ENCODE measurements at places on chromosomes 6 and 20.

DNA sequence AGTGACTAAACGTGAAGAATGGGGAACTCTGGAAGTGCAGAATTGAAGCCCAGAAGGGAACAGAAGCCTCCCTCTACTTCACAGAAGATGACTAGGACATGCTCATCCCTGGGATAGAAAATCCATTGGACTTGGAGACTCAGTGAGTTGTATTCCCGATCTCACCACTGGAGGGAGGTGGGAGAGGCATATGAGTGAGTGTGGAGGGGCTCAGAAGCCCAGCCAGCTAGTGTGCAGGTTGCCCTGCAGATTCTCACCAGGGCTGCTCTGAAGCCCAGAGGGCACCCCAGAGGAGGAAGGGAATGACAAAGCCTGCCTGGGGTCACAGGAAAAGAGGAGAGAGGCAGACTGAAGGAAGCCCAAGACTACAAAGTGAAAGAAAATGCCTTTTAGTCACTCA is 42.1 kb upstream of the HLA-E start:
- DNase-seq, result no peak

- no peak for DNase-seq
These were observed 15.5 kb downstream of the RIPOR3 start for GRCh38 chr20:50675671-50676376.

DNA sequence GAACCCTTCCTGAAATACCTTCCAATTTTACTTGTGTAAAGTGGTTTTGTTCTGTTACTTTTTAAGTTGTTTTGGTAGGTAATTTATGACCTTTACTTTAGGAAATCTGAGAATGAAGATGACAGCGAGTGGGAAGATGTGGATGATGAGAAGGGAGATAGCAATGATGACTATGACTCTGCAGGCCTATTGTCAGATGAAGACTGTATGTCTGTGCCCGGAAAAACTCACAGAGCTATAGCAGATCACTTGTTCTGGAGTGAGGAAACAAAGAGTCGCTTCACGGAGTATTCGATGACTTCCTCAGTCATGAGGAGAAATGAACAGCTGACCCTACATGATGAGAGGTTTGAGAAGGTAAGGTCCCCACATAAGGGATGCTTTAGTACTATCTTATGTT is 6.6 kb upstream of the ZC2HC1B start:
- no peak for DNase-seq

DNA sequence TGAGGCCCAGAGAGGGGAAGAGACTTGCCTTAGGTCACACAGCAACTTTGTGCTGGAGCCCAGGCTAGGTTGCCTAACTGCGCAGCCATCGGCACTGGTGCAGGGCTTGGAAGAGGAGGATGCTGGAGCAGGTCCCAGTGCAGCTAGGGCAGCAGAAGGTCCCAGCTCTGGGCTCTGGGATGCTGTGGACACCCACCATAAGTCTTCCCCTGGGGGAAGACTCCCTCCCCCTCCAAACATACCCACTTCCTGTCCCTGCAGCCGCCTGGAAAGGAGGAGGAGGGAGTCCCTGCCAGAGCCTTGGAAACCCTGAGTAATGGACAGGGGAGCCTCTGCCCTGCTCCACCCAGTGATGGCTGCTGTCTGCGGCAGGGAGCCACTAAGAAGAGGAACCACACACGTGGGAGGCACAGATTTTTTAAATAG is 93.6 kb downstream of the NCR2 start:
- DNase-seq, result peak; percentile 11

DNA sequence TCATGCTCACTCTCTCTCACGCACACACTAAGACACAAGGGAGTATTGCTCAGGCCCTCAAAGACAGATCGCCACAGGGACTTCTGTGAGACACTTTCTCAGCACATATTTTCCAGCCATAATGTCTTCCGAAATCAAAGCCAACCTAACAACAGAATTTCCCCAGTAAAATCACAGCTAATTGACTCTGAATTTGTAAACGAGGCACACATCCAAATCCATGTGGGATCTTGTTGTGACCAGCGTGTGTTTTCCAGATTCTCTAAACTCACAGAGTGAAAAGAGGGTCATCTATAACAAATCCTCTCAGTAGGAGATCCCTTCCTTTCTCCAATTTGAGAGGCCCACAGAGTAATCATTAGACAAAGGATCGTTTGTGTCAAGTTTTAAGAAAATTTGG is 280.4 kb downstream of the PACRG start:
- DNase-seq, result no peak

- DNase-seq, result no peak
These were observed 26.8 kb downstream of the TRAM2 start for GRCh38 chr6:52550014-52550575.

DNA sequence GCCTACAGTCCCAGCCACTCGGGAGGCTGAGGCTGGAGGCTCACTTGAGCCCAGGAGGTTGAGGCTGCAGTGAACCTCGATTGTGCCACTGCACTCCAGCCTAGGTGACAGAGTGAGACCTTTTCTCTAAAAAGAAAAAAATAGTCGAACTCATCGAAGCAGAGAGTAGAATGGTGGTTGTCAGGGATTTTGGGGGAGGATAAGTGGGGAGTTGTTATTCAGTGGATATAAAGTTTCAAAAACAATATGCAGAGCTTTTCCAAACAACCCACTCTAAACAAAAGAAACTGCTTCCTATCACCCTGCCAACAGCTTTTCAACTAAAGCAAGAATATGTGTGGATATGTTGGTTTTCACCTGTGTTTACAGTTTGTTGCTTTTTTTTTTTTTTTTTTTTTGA is 11.6 kb upstream of the MAK start:
- no peak for DNase-seq

GRCh38 chr20:14855171-14855570 is 517.8 kb upstream of the FLRT3 start:
- DNase-seq, result no peak

DNA sequence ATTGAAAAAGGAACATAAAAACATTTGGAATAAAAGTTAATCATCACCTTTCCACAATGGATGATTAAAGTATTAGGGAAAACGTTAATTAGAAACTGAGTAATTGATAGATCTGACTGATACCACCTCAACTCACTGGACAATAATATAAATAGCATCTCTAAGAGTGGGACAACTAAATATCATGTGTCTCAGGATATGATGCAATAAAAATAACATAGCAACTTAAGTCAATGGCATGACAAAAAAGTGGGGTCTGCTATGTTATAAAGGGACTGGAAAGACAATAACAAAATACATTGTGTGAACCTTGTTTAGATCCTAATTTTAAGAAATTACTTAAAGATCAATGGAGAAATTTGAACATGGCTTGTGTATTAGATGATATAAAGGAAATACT is 10.3 kb downstream of the OR12D1 start:
- no peak for DNase-seq

DNA sequence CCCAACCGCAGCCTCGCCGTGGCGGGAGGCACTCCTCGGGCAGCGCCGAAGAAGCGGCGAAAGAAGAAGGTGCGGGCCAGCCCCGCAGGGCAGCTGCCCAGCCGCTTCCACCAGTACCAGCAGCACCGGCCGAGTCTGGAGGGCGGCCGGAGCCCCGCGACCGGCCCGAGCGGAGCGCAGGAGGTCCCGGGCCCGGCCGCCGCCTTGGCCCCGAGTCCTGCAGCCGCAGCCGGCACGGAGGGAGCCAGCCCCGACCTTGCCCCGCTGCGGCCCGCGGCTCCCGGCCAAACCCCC is 525 bp downstream of the PNRC1 start:
- DNase-seq, result no peak

- DNase-seq, result no peak
These were observed 336.7 kb downstream of the DHX35 start for GRCh38 chr20:39298571-39299506.

GRCh38 chr6:6590530-6590929 is 2.0 kb downstream of the LY86 start:
- no peak for DNase-seq

DNA sequence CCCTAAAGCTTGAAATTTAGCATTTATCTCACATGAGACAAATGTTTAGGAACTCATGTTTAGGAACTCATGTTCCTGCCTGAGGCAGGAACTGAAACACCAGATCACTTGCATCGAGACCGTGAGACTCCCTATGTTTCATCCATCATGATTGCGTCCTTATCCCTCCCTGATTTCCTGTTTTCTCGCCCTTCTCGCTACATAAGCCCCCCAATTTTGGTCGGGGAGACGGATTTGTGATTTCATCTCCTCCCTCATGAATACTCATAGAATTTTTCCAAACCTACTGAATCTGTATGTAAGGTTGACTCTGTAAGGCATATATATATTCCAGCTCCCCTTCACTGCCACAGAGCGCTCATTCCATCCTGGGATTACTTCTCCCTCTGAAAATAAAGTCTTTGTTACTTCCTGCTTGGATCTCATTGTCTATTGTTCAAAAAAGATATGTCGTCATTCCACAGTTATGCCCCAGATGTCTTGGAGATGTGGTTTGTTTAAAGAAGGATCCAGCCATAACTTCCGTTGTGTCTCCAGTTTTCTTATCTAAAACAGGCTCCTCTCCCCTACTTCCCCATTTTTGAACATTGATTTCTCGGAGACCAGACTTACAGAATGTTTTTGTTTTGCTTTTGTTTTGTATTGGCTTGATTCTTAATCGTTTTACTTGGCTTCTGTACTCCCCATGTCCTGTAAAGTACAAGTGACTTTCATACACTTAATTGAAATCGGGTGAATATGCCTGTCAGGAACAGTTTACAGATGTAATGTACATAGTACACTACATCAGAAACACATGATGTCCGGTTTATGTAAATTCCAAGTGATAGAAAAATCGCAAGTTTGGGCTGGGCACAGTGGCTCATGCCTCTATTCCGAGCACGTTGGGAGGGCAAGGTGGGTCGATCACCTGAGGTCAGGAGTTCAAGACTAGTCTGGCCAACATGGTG is 118.7 kb downstream of the HFE start:
- no peak for DNase-seq

DNA sequence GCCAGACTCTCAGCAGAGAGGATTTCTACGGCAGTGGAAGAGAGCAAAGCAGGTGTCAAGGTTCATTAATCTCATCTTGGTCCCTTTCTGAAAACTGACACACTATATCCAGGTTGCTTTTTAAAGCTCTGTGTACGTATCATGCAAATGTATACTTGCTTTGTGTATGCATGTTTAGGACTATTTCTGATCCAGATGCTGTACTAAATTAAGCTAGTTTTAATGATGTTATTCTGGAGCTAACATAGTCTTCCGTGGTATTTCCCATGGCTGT is 59.2 kb upstream of the SNX9 start:
- no peak for DNase-seq

- peak; percentile 6 for DNase-seq
These were observed 49.7 kb downstream of the BCAS4 start for GRCh38 chr20:50844430-50845100.

GRCh38 chr6:157002774-157003173 is 225.6 kb downstream of the ARID1B start:
- DNase-seq, result no peak

GRCh38 chr6:157392927-157393668 is 12.1 kb downstream of the ZDHHC14 start:
- no peak for DNase-seq

DNA sequence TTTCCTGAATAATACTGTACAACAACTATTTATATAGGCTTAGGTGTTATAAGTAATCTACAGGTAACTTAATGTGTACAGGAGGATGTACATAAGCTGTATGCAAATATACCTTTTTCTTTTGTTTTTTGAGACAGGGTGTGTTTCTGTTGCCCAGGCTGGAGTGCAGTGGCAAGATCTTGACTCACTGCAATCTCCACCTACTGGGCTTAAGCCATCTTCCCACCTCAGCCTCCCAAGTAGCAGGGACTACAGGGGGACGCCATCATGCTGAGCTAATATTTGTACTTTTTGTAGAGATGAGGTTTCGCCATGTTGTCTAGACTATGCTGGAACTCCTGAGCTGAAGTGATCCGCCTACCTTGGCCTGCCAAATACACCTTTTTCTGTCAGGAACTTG is 191.7 kb upstream of the ZNF217 start:
- no peak for DNase-seq

GRCh38 chr6:21965016-21965415 is 331.8 kb downstream of the PRL start:
- DNase-seq, result no peak

GRCh38 chr6:47788498-47788884 is 6.7 kb downstream of the OPN5 start:
- DNase-seq, result no peak

DNA sequence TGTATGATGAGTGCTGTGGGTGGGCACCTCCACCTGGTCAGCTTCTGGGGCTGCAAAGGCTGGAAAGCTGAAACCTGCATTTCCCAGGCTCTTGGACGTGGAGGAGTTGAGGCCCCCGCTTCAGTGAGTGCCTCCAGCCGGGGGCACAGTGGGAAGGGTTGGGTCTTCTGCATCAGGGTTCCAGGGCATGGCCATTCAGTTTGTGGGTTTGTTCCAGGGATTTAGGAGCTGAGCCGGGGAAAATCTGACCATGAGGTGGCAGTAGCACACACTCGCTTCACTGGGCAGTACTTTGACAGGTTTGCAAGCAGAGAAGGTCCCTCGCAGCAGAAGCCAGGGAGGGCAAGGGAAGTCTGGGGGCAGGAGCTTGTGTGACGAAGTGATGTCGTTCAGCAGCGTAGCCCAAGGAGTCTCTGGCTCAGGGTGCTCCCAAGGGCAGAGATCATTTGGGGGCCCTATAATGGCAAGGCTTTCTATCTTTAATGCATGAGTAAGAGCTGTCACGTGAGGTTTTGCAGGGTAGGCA is 69.5 kb upstream of the SULF2 start:
- DNase-seq, result no peak

GRCh38 chr6:85389151-85389797 is 60.6 kb upstream of the NT5E start:
- DNase-seq, result no peak

DNA sequence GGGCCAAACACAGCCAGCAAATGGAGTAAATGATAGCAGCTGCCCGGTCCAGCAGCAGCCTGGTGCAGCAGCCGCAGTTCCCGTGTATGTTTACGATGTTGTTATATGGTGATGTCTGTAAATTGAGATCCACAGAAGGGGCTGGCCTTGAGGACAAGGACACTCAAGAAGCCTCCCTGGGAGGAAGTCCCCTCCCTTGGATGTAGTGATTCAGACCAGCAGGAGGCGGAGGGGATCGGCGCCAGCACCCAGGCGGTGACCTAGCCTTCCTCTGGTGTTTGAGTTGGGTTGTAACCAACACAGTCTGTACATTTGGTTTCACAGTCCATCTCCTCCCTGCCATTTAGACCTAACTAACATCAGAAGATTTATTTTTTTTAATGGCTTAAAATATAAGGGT is 187.8 kb downstream of the SYNDIG1 start:
- no peak for DNase-seq

- DNase-seq, result no peak
These were observed 134.6 kb downstream of the IMPG1 start for GRCh38 chr6:75937846-75938245.

GRCh38 chr6:75656479-75656878 is 54.8 kb downstream of the SENP6 start:
- no peak for DNase-seq

- no peak for DNase-seq
These were observed at the start of gene SNAP25 for GRCh38 chr20:10218536-10219451. TSS of gene SNAP25 (plus strand) at chr20:10218830. CDS start at chr20:10275492, 56,662 bp downstream.

- DNase-seq, result no peak
These were observed 27.4 kb upstream of the RREB1 start for GRCh38 chr6:7080311-7080710.

Measured in stimulated activated CD8-positive, alpha-beta memory T cell treated with anti-CD3 and anti-CD28 coated beads, Interleukin-4, amount 100 ng/mL, for 4 hours (primary cell).